ENCODE measurements at places on chromosomes 7 and 10.

- DNase-seq, result no peak
These were observed 304.2 kb downstream of the RPS24 start for GRCh38 chr10:78337646-78338391.

DNA sequence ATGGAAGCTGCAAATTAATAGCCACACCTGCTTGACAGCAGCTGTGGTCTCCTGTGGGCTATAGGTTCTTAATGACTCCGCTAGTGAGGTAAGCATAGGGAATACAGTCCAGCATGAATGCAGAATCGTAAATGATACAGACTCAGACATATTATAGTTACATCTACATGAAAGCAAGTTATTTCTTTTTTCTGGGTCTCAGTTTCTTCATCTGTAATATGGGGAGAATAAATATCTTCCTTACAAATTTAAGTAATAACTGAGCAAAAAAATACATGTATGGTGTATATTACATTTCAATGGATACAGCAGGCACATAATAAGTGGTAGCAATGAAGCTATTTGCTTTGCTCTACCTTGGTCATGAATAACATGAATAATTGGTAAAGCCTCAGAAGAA is 245.9 kb upstream of the RHOBTB1 start:
- DNase-seq, result no peak

- DNase-seq, result no peak
These were observed 319 bp upstream of the GATA3 start for GRCh38 chr10:8054244-8054493.

DNA sequence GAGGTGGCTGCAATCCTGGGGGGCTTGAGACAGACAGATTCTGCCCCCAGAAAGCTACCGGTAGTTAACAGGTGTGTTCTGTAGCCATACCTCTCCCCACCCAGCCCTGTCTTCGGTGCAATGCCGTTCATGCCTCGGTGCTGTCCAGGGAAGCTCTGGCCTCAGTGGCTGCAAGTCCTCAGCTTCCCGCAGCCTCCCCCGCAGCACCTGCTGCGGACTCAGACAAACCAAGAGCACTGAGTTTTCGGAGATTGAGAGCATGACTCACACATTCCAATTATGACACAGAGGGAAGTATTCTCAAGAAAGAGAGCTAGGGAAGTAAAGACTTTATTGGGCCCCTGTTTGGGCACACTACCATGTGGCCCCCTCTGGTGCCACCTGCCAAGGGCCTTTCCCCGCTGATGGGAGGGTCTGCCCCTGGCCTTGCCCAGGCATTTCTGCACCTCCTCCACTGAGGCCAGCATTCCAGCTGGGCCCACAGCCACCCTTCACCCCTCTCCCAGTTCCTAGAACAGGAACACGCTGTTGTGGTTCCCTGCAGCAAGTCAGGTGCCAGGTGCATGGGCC is 30.2 kb upstream of the EZH2 start:
- DNase-seq, result peak; percentile 58

GRCh38 chr7:51045319-51046102 is 262.8 kb upstream of the GRB10 start:
- no peak for DNase-seq

- DNase-seq, result peak; percentile 24
These were observed 4.3 kb upstream of the KCNMA1 start for GRCh38 chr10:77641788-77642397.

DNA sequence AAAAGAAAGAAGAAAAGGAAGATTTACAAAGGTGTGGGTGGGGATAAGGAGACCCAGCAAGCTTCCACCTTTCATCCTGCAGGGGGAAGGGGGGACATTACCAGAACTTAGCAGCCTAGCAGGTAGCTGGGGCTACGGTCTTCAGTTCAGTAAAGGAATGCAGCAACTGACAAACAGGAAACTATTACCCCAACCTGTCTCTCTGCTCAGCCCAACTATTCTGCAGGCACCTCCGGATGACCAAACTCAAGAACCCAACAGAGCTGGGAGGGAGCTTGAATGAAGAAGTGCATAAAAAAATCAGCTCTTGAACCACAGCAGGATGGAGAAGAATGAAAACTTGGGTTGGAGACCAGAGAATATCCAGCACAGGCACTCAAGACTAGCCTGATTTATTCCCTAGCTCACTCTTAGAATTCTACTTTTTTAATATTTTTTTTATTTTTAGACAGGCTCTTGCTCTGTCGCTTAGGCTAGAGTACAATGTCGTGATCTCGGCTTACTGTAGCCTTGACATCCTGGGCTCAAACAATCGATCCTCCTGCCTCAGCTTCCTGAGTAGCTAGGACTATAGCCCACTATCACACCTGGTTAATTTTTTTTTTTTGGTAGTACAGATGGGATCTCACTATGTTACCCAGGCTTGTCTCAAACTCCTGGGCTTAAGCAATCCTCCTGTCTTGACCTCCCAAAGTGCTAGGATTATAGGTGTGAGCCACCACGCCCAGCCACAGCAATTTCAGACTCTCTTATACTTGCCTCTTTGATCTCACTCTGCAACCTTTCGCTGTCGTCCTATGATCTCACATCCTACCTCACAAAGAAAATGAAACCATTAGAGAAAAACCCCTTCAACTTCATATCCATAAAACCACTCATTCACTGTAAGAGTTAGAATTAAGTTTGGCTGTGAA is 18.5 kb upstream of the C10orf67 start:
- peak; percentile 77 for DNase-seq
